Central memory CD8-positive, alpha-beta T cell (primary cell): ENCODE measurements at places on chromosomes 16 and 17.

DNA sequence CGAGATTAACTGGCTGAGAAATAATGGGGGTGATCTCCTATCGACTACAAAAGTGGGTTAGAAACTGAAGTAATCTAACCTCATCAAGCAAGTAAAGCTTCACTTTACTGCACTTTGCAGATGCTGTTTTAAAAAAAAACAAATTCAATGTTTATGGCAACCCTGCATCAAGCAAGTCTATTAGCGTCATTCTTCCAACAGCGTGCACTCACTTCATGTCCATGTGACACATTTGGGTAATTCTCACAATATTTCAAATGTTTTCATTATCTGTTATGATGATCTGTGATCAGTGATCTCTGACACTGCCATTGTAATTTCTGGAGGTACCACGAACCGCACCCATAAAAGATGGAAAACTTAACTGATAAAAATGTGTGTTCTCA lies 70.8 kb downstream of the KANSL1 start:
- DNase-seq = no peak

DNA sequence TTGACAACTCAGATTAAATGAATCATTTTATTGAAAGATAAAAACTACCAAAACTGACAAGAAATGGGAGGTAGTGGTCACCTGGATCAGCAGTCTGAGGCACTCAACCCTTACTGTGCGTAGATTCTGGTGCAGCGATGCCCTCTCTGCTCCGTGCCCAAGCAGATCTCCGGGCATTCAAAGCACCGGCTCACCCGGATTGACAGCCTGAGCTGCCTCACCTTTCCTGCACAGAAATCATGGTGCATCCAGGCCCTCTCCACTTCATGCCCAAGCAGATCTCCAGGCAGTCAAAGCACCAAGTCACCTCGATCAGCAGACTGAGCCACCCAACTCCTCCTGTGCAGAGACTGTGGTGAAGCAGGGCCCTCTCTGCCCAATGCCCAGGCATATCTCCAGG lies 196.8 kb downstream of the CA10 start:
- no peak for DNase-seq

DNA sequence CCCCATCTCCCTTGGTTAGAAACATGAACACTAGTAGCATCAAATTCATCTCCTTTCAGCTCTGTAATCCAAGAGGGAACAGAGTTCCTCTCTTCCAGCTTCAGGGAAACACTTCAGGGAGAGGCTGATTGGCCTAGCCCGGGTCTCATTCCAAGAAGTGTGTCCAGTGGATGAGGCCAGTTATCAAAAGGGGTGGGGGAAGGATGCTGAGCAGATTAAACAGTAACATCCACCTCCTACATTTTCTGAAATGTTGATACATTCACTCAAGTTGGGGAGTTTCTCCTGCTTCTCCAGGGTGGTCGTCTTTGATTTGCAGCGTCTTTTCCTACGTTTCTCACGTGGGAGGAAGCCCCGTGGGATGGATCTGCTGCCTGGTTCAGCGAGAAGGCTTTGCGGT lies 62.9 kb upstream of the WSB1 start:
- DNase-seq = no peak

- no peak for DNase-seq
These were observed 74.6 kb downstream of the CMC2 start for GRCh38 chr16:80931801-80932707.

GRCh38 chr17:62704381-62704971 lies 77.0 kb downstream of the MRC2 start:
- no peak for DNase-seq

GRCh38 chr17:21376081-21376758 lies at the start of gene KCNJ12:
KCNJ12 (plus strand) TSS chr17:21376357; CDS start chr17:21415343, 38,986 bp downstream.
- DNase-seq = no peak

DNA sequence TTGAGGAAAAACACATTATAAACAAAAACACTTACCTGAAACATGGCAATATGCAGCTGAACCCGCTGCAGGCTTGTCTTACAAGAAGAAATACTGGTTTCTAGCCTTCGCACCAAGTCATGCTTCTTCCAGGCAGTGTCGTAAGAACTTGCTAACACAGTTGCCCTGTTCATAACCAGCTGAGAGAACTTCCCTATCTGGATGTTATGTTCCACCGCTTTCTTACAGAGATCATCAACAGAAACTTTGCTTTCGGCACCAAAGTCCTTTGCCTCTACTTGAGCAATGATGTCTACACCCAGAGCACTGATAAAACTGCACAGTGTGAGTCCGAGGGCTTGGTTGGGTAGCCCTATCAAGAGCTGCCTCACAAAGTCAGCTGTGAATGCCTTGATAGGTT lies 27.9 kb upstream of the ARL6IP1 start:
- no peak for DNase-seq

DNA sequence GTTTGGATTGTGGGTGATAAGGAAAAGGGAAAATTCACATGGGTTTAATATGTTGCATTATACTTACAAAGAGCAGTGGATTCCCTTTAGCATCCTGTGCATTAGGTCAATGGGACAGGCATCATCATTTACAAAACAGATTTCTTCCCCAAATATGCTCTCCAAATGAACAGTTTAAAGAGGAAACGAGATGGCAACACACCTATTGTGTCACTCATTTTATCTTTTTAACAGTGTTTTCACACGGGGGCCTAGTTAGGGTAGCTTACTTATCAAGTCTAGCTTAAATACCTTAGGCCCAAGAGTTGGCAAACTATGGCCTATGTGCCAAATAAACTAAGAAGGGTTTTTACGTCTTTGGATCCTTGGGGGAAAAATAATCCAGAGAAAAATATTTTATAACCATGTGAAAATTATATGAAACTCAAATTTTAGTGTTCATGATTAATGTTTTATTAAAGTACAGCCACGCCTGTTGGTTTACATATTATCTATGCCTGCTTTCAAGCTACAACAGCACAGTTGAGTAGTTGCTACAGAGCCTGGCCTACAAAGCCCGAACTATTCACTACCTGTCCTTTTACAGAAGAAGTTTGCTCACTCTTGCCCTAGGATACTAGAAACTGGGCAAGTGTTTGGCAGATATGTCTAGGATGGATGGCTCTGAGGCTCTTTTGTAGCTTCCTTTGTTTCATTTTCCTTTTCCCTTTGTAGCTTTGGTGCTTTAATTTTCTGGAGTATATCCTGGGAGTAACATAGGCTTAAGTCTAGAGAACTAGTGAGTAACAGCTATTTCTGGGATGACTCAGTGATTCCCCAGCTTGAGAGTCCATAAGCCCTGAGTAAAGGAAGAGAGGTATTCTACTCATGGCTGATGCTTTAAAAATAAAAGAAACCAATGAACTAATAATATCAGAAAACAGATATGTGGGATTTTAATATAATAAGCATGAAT lies 12.4 kb downstream of the NUP93 start:
- no peak for DNase-seq

- DNase-seq = no peak
These were observed 12.4 kb upstream of the TEX19 start for GRCh38 chr17:82346342-82347300.

- no peak for DNase-seq
These were observed 751 bp upstream of the FOXC2 start for GRCh38 chr16:86565644-86566511.

DNA sequence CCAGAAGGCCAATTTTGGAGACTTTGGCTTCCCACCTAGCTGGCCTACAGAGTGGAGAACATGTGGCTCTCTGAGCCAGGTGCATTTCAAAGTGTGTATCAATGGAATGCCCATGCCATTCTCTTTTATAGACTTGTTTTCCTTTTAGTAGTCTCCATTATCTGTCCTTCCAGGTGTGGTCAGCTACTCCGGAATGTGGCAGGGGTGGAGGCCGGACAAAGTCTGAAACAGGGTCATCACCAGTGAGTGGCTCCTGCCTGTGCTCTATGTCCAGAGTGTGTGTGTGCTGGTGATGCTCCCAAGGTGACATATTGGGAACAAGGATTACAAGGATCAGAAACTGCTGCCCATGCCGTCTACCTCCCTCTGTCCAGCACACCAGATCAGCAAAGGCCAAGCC lies 3.8 kb upstream of the TMEM220 start:
- DNase-seq = no peak

DNA sequence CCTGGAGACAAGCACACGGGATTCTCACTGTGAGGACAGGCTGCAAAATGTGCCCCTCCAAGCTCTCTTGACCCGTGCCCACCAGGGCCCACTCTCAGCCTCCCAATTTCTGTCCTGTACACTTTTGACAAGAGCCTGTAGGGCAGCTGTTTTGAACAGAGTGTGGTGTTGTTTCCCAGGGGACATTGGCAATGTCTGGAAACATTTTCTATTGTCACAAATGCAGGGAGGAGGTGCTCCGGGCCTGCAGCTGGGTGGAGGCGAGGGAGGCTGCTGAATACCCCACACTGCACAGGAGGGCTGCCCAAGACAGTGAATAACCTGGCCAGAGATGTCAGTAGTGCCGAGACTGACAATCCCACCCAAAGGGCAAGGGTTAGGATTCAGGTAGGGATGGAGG lies 10.5 kb downstream of the CEP295NL start:
- no peak for DNase-seq

- DNase-seq = no peak
These were observed 356 bp downstream of the TUBD1 start for GRCh38 chr17:59892251-59892923.

GRCh38 chr16:81237942-81238295 lies 570 bp upstream of the BCO1 start:
- DNase-seq = no peak

DNA sequence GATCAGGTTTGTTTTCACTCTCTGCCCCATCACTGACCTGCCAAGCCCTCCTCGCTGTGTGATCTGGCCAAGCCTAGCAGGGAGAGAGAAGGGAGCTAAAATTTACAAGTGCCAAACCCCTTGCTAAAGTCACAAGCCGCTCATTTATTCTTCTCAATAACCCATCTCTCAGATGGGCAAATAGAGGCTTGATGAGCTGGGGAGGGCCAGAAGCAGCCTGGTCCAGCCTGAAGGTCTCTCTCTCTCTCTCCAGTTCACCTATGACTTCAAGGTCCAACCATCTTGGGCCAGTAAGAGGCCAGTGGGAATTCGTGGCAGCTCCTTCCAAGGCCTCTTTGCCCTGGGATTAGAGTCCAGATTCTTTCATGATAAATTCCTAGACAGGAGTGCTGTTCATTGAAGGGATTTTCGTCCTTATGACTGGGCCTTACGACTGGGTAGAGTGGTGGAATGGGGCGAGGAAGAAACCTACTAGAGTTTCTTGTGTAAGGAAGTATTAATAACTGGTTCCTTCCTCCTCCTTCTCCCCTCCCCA lies 3.4 kb downstream of the CA7 start:
- no peak for DNase-seq

DNA sequence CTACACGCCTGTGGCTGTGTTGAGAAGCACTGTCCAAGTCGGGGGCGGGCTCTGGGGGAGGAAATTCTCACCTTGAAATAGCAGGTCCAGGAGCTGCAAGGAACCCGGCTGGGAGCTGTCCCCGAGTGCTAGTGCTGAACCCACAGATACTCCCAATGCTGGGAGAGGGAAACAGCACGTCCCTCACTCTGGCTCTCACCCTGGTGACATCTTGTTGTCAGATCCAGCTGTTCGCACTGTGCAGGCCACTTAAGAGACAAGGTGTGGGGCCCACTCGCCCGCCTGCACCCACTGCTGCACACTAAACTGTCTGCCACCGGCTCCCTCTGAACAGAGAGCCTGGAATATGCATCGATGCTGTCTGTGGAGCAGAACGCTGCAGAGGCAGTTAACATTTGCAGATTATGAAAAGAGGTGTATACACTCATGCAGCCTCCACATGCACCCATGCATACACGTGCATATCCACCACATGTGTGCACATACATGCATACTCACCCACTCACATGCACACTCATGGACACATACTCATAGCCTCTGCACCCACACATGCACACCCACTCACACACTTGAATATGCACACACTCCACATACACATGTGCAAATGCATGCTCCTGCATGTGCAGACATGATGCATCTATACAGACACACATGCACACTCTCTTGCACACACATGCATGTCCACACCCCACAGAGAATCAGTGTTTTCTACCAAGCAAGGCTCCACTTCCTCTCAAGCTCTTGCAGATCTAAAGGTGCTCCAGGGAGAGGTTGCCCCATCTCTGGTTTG lies 42.0 kb downstream of the MGAT5B start:
- DNase-seq = no peak

DNA sequence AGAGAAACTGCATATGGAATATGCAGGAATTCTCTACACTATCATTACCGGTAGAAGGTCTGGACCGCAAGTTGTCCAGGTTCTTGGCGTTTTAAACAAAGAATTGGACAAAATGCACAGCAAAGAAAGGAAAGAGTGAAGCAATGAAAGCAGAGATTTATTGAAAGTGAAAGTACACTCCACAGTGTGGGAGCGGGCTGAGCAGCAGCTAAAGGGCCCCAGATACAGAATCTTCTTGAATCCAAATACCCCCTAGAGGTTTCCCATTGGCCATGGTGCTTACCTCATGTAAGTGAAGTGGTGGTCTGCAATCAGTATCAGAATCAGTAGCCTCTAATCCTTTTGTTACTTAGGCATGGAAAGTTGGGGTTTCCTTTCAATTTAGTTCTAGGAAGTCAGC lies 178.5 kb upstream of the IRX3 start:
- no peak for DNase-seq

DNA sequence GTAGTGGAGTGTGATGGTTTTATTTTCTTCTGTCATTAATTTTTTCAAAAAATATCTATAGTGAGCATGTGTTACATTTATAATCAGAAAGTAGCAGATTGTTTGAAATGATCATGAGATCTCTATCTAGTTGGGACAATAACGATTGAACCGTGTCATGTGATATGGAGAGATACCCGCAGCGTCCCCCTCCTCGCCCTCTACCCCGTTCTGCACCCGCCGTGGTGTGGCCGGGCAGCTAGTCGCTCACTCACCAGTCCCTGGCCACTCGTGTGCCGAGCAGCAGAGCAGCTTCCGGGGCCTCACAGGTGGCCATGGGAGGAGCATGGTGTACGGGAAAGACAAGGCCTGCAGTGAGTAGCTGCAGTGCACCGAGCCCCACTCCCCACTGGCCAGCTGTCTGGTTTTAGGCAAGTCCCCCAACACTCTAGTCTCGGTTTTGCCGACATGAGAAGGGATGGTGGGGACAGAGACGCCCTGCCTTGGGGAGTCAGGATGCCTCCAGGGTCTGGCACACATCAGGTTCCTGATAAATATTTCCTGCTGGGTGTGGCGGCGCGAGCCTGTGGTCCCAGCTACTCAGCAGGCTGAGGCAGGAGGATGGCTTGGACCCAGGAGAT lies 15.3 kb downstream of the MLYCD start:
- DNase-seq = no peak

- DNase-seq = no peak
These were observed 62.4 kb downstream of the VMP1 start for GRCh38 chr17:59769887-59770286.
